ENCODE measurements at places on chromosomes 7 and 10.

DNA sequence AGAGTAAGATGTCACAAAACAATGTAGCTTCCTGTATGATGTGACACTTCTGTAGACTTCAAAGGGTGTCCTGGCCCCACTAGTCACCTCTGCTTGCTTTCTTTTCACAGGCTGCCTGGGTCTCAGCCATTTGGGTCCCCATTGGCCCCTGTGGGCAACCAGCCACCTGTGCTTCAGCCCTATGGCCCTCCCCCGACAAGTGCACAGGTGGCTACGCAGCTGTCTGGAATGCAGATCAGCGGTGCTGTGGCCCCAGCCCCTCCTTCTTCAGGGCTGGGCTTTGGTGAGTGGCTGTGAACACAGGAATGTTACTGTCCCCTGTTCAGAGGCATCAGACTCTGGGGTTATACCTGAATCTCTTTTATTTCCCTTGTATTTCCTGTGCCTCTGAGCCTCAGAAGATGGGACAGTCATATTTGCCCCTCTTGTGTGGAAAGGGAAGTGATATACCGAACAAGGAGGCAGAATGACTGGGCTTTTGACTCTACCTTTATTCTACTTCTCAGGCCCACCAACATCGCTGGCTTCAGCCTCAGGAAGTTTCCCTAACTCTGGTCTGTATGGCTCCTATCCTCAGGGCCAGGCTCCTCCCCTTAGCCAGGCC lies 15.4 kb downstream of the SEC24C start:
- DNase-seq: no peak

DNA sequence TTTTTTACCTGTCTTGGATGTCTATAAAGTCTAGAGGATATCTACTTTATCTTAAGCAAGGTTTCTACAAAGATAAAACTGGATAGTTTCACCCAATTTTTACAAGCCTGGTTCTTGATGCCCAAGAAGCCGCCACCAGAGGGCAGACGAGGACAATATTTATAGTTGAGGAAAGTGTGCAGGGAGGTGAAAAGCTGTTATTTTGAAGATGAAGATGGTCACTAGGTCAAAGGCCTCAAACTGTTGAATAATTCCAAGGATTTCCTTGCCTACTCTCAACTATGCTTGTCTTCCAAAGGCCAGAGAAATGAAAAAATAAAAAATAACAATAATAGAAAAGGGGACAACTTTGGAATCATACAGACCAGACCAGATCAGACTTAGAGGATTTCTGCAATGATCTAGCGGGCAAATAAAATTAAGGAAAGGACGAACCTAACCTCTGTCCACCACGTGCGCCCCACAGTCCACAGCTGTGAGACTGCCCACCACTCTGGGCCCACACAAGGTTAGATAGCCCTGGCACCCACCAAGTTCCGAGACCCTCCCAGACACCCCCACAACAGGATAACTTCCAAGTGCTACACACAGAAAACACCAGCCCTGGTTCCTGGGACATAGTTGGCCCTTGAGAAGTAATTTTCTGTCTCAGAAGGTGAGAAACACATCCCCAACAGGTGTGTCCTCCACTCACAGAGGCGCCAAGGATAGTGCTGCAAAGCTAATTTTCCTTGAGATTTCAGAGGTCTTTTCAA lies 2.8 kb downstream of the PKD1L1 start:
- peak; percentile 58 for DNase-seq

DNA sequence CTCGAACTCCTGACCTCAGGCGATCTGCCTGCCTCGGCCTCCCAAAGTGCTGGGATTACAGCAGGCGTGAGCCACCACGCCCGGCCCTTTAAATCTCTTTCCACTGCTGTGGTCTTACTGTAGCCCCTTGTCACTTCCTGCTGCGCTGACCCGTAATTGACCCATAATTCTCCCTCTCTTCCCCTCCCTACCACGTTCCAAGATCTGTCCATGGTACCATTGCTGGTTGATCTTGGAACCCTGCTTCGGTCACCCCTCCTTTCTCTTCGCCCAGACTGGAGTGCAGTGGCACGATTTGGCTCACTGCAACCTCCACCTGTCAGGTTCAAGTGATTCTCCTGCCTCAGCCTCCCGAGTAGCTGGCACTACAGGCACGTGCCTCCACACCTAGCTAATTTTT lies 6.5 kb downstream of the POR start:
- no peak for DNase-seq

- no peak for DNase-seq
Measured at GRCh38 chr10:22436526-22436892, 91.2 kb downstream of the SPAG6 start.

- DNase-seq: no peak
Measured at GRCh38 chr7:50156706-50157105, 63.7 kb upstream of the ZPBP start.
